ENCODE measurements at places on chromosomes 7 and 10.

DNA sequence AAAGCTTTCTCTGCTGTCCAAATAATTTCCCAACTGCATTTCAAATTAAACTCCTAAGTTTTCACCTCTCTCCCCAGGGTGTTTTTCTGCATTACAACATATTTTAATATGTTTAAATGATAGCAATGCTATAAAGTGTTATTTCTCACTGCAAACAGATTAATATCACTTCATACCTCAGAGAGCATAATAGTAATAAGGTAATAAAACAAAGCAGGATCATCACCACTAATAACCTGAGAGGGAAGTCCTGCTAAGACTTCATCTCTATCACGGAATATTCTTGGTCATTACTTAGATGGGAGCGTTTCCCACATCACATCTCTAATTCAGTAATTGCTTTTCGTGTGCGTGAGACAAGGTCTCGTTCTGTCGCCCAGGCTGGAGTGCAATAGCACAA, 168.8 kb downstream of the PARD3 start:
- no peak for DNase-seq

DNA sequence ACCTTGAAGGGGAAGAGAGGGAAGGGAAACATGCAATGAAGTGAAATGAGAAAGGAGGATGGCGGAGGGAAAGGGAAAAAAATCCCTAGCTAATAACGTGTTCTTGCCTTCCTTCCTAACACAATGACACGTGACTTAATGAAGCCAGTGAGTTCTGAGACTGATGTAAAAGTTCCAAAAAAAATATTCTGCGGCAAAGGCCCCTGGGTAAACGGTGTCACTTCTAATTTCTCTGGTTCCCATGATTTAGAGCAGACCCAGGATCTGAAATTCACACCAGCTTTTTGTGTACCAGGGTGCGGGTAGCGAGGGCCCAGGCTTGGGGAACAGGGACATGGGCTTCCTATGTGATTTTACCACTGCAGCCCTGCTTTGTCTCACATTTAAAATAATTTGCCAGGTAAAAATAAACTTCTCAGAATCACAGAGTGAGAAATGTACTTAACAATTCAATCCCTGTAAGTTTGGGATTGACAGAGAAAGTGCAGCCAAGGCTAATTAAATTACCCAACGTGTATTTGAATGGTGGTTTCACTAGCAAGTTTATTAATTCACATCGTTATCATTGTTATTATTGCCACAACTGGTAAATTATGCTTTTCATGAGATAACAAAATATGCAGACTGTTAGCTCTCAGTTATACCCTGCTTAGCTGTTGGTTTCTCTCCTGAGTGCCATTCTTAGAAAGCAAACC, 182.4 kb downstream of the SEM1 start:
- DNase-seq, result no peak

DNA sequence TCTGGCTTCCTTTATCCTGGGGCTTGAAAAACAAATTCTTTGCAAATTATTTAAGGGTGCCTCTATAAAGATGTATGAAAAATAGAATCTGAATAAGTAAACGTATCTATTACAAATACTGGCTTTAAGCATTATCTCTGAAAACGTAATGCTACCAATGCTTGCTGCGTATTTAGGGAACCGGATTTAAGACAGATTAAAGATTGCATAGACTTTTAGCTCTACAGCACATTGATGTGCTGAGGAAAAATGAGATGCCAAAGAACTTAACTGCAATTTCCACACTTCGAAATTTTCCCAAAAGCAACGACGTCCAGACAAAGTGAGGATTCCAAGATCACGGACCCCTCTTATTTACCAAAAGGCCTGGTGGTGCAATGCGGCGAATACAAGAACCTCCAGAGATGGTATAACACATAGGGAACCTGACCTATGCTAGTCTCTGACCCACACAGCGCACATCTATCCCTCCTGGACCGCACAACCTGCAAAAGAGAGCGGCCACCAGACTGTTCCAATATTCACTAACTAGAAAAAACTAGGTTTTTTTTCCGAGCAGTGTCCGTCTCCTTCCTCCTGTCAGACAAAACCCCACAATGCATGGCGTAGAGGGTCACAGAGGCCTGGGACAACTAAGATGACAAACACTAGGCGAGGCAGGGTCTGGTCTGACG, 34.3 kb upstream of the PHF14 start:
- no peak for DNase-seq

GRCh38 chr10:113980408-113981087, 63.1 kb upstream of the ADRB1 start:
- DNase-seq, result no peak

GRCh38 chr10:16570731-16571130, 49.1 kb upstream of the C1QL3 start:
- peak; percentile 45 for DNase-seq

DNA sequence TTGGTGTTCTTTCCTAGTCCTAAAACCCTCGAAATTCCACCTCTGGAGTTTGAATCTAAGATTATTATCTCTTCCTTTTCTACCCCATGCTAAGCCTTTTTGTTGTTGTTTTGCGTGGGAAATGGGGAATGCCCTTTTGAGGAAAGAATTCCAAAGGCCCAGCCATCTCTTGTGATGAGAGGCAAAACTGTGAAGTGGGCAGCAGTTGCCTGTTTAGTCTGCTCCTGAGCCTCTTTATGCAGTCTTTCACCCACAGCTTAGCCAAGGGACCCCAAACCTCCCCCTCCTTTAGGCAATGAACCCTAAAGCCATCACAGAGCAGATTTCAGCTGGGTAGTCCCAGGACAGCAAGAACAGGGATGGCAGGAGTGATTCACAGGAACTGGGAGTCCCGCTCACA, 95.5 kb downstream of the DNMBP start:
- DNase-seq, result no peak

DNA sequence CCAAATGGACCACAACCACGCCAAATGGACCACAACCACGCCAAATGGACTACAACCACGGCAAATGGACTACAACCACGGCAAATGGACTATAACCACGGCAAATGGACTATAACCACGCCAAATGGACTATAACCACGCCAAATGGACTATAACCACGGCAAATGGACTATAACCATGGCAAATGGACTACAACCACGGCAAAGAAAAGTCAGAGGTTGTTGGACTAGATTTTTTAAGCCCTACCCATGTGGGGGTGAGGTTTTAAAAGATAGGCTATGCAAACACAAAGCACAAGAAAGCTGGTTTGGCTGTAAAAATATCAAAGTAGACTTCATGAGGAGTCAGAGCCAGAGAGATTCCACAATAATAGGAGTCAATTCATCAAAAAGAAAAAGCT, 55.8 kb downstream of the NCAPG2 start:
- no peak for DNase-seq

DNA sequence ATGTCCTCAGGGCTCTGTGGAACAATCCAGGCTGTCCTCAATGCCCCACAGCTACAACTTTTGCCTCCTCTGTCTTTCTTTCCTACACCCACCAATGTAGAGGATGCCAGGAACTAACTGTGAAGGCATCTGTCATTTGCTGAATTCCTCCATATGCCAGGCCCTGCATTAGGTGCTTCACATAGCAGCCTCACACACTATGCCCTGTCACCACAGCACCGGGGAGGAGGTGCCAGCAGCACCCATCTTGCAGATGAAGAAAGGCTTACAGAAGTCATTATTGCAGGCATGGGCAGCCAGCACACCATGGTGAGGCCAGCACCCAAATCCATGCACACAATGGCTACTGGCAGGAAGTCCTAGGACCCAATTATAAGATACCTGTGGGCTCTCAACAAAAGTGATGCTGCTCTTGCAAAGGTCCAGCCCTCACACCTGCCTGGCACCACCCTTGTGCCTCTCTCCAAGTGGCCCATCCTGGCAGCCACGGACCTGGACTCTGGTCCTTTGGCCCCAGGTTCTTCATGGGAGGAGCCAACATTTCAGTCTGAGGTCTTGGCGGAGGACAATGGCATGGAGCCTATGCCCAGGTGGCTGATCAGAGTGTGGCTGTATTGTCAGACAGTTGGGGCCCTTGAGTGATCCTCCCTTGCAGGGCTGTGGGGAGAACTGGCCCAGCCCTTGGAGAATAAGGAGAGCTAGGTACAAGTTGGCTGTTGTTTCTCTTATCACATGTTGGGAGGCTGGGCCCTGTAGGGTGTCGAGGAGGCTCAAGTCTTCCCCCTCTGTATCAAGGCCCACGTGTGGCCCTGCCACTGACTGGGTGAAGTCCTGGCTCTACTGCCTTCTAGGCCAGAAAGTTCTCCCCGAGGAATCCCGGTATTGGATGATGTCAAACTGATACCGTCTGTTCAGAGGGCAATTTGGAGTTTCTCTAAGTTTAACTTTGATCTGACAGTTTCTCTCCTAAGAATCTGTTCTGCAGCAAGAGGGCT, 14.4 kb upstream of the MYL7 start:
- DNase-seq, result no peak

- peak; percentile 63 for DNase-seq
Observed at GRCh38 chr10:75000748-75001321, 110.6 kb upstream of the SAMD8 start.

- DNase-seq, result no peak
Observed at GRCh38 chr10:30531751-30532530, 97.6 kb downstream of the LYZL2 start.

- DNase-seq, result no peak
Observed at GRCh38 chr7:30351286-30351685, 66.9 kb downstream of the ZNRF2 start.

DNA sequence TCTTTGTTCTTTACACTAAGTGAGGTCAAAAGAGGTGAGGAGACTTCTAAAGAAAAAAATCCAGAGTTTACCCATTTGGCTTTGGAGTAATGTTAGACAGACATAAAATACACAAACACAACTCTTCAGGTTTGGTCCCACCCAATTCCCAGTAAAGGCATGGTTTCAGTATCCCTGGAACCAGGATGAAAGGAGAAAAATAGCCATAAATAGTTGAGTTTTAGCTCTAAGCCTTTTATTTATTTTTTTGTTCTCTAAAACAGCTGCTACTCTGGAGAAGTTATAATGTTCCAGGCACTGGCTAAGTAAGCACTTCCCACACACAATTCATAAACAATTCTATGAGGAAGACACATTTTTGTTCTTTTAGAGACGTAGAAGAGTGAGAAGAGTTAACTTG, 4.0 kb downstream of the ABCB1 start:
- DNase-seq, result no peak

DNA sequence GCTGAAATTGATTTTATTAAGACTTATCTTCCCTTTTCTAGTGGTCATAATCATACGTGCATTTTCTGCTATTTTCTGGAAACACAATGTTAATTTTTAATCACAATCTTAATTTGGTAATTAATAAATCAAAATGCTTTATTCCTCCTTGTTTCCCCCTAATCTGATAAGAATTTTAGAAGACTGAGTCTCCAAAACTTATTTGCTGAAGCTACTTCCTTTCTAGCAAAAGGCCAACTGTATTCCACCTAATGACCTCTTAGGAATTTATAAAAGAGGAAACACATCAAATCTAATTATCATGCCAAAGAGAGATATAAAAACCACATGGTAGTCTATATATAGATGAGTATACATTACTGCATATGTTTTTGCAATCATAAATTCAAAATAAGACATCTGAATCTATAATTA, 140.6 kb downstream of the GNAI1 start:
- no peak for DNase-seq

DNA sequence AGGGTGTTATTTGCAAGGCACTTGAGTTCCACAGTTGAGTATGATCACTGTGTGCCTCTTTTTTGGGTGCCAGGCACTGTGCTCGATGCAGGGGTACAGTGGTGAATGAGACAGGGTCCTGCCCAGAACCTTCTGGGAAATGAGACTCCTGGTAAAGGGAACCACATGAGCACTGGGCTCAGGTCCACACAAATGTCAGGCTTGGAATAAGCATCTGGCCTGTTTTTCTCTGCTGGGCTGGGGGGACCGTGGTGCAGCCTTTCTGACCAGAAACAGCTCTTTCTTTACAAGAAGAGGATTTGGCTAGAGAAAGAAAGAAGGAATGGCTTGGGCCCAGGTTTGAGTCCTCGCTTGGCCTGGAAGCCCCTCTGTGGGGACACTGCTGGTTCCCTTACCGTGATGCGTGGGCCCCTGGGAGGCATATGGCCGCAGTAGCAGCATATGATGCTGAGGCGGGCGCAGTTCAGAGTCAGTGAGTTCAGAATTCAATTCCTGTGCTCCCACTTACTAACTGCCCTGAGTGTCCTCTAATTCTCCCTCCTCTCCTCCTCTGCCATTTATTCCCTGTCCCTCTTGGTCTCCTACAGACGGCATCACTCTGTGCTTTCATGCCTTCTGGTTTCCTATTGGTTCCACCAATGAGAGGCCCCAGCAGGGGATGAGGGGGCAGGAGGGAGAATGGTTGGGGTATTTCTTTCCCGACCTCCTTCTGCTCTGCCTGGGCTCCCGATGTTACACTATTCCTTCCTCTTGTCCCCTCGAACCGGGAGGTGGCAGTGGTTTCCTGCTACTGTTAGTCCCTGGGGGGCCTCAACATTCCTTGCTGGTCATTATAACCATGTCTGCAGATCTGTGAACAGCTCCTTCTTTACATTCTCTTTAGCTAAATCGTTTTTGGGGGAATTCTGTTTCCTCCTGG, 9.6 kb upstream of the KCP start:
- DNase-seq, result no peak
